ENCODE measurements at places on chromosomes 2 and 18.

GRCh38 chr2:98894331-98895000 lies 41.6 kb downstream of the CRACDL start:
- DNase-seq: no peak

GRCh38 chr18:649341-649740 lies 8.1 kb upstream of the TYMS start:
- DNase-seq: no peak

GRCh38 chr2:216922175-216922780 lies 62.4 kb upstream of the TNP1 start:
- DNase-seq: no peak

- no peak for DNase-seq
Measured at GRCh38 chr2:34251578-34251977, 652.5 kb upstream of the FAM98A start.

- DNase-seq: no peak
Measured at GRCh38 chr2:106363791-106364190, 104.4 kb downstream of the RGPD3 start.

GRCh38 chr2:43402452-43402937 lies 176.1 kb upstream of the ZFP36L2 start:
- no peak for DNase-seq

DNA sequence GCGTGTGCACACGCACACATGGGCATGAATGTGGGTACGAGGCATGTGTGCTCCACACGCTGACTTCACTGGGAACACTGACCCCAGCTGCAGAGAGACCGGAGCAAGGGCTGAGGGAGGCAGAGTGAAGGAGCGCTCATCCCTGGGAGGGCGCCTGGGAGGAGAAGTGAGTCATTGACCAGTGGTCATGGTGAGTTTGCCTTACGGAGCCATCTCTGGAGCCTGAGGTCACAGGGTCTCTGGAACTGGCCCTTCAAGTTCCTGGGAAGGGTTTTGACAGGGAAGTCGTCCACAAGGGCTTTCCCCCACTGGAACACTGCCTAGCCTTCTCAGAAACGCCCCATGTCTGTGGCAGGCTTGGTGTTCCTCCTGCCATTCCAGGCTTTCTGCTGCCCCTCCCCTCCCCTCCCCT lies 14.3 kb upstream of the TMEM185B start:
- peak; percentile 84 for DNase-seq

DNA sequence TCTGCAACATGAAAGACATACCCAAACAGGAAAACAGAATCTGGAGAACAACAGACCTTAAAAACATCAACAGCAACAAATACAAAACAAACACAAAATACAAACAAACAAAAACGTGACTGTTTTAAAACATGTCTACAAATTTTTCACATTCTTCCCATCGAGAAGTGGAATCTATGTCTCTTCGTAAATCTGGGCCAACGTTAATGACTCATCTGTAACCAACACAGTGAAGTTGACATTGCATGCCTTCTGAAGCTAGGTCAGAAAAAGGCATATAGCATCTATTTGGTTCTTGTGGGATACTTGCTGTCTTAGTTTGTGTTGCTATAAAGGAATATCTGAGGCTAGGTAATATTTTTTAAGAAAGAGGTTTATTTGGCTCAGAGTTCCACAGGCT lies 269.0 kb upstream of the FBXO11 start:
- DNase-seq: peak; percentile 64

GRCh38 chr2:177284531-177284930 lies 20.0 kb upstream of the NFE2L2 start:
- no peak for DNase-seq

DNA sequence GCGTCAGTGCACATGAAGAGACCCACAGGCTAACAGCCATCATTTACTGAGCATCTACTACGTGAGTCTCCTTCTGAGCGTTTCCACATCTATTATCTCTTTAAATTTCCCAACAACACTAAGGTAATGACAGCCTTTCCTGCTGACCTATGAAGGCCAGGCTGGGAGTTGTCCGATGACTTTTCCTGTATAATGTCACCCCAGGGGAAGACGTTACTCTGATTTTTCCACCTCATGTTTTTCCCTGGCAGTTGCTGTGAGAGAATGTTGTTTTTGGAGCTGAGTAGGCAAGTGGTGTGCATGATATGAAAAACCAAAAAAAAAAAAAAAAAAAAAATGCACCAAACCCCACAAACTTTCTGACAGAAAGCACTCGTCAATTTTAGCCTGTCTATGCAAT lies 207.6 kb downstream of the SLC8A1 start:
- DNase-seq: no peak

DNA sequence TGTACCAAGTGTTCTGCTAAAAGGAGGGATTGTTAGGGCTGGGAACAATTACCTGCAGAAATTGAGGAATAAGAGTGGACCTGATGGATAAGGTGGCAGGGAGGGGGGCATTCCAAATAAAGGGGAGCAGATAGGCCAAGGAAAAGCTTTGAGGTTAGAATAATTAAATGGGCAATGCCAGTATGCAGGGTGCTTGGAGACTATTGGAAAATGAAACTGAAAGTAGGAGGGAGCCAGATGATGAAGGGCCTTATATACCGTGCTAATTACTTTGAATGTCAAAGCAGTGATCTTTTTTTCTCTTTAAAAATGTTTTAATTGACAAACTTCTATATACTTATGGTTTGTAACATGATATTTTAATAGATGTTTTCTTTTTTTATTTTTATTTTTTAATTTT lies 42.9 kb downstream of the MMADHC start:
- DNase-seq: no peak

All from GM03348 (cell line).